ENCODE measurements at places on chromosomes 3 and 15. TPM values are rescaled to one million over a fixed set of nuclear protein-coding genes. Genes with fewer than 3 reads are reported as not detected.

The FGD5 gene
- total RNA-seq, result not detected

GRCh38 chr15:78197632-78198031 is 36.7 kb downstream of the ACSBG1 start:
- no peak overlapping the region for H3K4me3 ChIP-seq
- H3K27me3 ChIP-seq, result peaks cover 3% of the 10 kb centered on the region
- no peaks in the 10 kb centered on the region for H3K36me3 ChIP-seq
- no peak for DNase-seq

GRCh38 chr15:49528289-49528688 is 92.3 kb downstream of the FAM227B start:
- no peaks in the 10 kb centered on the region for H3K36me3 ChIP-seq
- no peaks in the 10 kb centered on the region for H3K4me1 ChIP-seq
- no peaks in the 10 kb centered on the region for H3K27me3 ChIP-seq
- no peak overlapping the region for H3K4me3 ChIP-seq

DNA sequence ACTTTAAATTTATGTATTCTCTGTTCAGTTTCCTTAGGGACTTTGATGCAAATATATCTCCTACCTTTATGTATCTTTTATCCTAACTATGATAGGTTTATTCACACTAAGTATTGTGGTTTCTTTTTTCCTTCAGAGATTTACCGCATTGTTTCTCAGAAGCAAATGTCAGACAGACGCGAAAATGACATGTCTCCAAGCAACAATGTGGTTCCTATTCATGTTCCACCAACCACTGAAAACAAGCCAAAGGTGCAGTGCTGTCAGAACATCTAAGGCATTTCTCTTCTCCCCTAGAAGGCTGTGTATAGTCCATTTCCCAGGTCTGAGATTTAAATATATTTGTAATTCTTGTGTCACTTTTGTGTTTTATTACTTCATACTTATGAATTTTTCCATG is 18.3 kb downstream of the RAB11A start:
- H3K4me3 ChIP-seq, result no peak overlapping the region
- DNase-seq, result no peak
- no peak overlapping the region for H3K27ac ChIP-seq
- no peaks in the 10 kb centered on the region for H3K4me1 ChIP-seq
- no peaks in the 10 kb centered on the region for H3K27me3 ChIP-seq

The CHCHD6 gene
- total RNA-seq, result 47.7 TPM

GRCh38 chr15:39300451-39301153 is 280.3 kb upstream of the THBS1 start:
- peak; percentile 70 for DNase-seq
- H3K27me3 ChIP-seq, result no peaks in the 10 kb centered on the region
- H3K4me1 ChIP-seq, result peaks cover 20% of the 10 kb centered on the region
- H3K4me3 ChIP-seq, result no peak overlapping the region
- peak overlapping the region; percentile 42 for H3K27ac ChIP-seq

GRCh38 chr3:9130345-9131305 is 118.8 kb downstream of the SRGAP3 start:
- no peaks in the 10 kb centered on the region for H3K4me1 ChIP-seq
- DNase-seq, result no peak
- H3K27ac ChIP-seq, result no peak overlapping the region
- H3K36me3 ChIP-seq, result no peaks in the 10 kb centered on the region
- H3K4me3 ChIP-seq, result no peak overlapping the region
- no peaks in the 10 kb centered on the region for H3K27me3 ChIP-seq

DNA sequence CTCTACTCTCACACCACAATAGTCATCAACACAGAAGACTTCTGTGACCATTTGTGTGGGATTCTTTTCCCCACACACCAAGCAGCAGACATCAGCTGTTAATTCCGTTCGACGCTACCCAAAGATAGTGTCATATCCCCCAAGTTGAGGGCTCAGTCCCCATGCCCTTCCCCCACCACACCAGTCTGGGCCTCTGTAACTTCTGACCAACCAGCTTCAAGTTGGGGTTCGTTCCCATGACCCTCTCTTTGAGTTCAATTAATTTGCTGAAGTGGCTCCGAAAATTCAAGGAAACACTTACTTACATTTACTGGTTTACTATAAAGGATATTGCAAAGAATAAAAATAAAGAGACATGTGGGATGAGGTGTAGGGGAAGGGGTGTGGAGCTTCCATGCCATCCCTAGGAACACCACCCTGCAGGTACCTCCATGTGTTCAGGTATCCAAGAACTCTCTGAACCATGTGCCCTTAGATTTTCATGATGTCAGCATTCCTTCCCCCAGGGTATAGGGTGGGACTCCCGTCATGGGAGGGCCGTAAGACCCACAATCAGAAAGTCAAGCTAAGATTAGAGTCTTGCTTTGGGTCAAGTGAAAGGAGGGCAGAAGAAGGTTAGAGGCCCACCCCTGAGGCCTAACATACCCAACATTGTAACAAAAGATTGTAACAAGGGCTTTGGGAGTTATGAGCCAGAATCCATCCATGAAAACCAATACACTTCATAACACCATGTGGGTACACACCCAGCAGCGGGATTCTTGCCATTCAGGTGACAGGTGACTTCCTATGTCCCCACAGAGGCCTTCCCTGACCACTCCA is 82.7 kb downstream of the BTLA start:
- H3K27me3 ChIP-seq, result no peaks in the 10 kb centered on the region
- no peak for DNase-seq
- H3K36me3 ChIP-seq, result no peaks in the 10 kb centered on the region
- no peak overlapping the region for H3K27ac ChIP-seq

DNA sequence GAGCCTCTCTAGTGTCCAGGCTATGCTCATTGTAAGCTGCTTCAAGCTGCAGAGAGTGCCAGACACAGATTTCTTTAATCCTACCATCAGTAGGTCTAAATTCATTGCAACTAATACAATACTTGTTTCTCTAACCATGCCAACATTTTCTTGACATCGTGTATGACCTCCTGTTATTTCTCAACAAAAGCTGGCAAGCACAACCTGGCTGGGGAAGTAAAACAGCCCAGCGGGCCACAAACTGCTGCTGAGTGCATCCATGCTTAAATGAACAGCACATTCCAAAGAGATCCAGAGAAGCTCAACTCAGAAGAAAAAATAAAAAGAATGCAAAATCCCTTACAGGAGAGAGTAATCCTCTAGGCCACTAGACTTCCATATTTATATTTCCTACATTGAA is 36.5 kb downstream of the GMNC start:
- H3K27me3 ChIP-seq, result no peaks in the 10 kb centered on the region
- no peak for DNase-seq
- H3K27ac ChIP-seq, result no peak overlapping the region
- no peaks in the 10 kb centered on the region for H3K4me1 ChIP-seq
- H3K4me3 ChIP-seq, result no peak overlapping the region
- H3K36me3 ChIP-seq, result no peaks in the 10 kb centered on the region

DNA sequence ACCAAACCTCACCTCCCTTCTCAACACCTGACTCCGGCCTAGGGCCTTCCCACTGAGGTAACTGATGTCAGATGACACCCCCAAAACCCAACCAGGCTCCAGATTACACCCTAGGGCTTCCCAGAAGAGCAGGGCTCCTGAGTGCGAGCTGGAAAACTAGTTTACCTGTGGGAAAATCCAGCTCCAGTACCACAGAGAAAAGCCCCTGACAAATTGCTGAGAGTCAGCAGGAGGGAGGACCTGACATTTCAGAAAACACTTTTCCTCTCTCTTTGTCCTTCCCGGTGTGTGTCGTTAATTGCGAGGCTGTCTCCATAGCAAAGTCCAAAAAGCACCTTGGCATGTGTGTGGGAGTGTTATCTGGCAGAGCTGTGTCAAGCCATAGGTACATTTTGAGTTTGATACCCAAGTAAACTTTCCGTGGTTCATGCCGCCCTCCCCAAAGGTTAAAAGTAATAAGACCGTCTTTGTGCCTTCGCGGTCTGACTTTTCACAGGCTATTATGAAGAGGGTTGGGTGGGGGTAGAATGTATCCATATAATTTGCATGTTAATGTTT is 79.8 kb upstream of the FNDC3B start:
- H3K4me1 ChIP-seq, result peaks cover 36% of the 10 kb centered on the region
- H3K27ac ChIP-seq, result peak overlapping the region; percentile 91
- no peak for DNase-seq
- H3K27me3 ChIP-seq, result no peaks in the 10 kb centered on the region

The SHC4 gene
- total RNA-seq, result 0.44 TPM

DNA sequence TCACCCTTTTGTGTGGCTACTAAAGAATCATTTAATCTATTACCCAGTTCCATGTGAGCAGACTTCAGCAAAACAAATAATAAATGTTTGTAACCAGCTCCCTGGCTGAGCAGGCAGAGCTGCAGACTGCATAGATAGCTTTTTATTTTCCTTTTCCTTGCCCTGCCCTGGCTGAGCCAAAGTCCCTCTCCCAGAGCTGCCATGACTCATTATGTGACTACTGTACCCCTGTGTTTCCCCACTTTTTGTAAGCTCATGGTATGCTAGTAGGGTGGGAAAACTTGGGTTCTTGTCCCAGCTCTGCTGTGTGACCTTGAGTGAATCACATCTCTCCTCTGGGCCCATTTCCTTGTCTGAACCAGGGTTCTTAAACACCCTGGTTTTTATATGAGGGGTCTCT is 127.5 kb downstream of the CLSTN2 start:
- no peaks in the 10 kb centered on the region for H3K4me1 ChIP-seq
- no peaks in the 10 kb centered on the region for H3K36me3 ChIP-seq
- DNase-seq, result no peak
- no peak overlapping the region for H3K27ac ChIP-seq
- no peak overlapping the region for H3K4me3 ChIP-seq

GRCh38 chr3:175274474-175275218 is 415.5 kb downstream of the NAALADL2 start:
- no peak for DNase-seq
- H3K4me3 ChIP-seq, result no peak overlapping the region
- no peaks in the 10 kb centered on the region for H3K4me1 ChIP-seq
- H3K36me3 ChIP-seq, result no peaks in the 10 kb centered on the region

- no peaks in the 10 kb centered on the region for H3K27me3 ChIP-seq
- no peak for DNase-seq
- H3K36me3 ChIP-seq, result no peaks in the 10 kb centered on the region
Observed at GRCh38 chr3:110533089-110533488, 538.5 kb upstream of the NECTIN3 start.

DNA sequence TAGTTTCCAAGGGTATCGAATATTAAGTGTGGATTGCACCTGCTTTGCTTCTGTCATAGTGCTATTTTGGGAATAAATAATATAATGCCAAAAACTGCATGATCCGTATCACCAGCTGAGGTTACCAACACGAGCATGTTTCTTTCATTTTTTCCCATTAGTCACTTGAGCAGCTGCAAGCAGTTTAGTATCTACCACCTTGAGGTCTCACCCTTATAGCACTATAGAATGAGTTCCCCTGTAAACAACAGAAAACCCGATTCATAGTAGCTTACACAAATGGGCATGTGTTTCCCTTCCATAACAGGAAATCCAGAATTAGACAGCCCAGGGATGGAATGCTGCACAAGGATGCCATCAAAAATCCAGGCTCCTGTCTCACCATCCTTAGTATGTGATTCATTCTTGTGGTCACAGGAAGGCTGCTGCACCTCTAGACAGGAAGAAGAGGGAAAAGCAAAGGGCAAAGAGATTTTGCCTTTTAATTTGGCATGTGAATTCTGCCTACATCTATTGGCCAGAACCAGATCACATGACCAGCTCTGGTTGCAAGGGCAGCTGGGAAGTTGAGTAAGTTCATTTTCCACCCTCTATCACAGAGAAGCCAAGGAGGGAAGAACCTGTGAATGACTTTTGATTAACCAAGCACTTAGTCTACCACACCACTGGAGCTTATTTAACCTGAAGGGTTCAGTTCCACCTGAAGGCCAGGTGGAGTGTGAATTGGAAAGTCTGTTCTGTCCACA is 91.3 kb upstream of the SLC25A36 start:
- no peaks in the 10 kb centered on the region for H3K4me1 ChIP-seq
- H3K36me3 ChIP-seq, result no peaks in the 10 kb centered on the region
- H3K4me3 ChIP-seq, result no peak overlapping the region
- DNase-seq, result no peak

- no peak overlapping the region for H3K4me3 ChIP-seq
- H3K27me3 ChIP-seq, result no peaks in the 10 kb centered on the region
- no peaks in the 10 kb centered on the region for H3K4me1 ChIP-seq
- DNase-seq, result no peak
- no peaks in the 10 kb centered on the region for H3K36me3 ChIP-seq
- H3K27ac ChIP-seq, result no peak overlapping the region
Observed at GRCh38 chr15:99396375-99396774, 145.1 kb downstream of the LRRC28 start.

DNA sequence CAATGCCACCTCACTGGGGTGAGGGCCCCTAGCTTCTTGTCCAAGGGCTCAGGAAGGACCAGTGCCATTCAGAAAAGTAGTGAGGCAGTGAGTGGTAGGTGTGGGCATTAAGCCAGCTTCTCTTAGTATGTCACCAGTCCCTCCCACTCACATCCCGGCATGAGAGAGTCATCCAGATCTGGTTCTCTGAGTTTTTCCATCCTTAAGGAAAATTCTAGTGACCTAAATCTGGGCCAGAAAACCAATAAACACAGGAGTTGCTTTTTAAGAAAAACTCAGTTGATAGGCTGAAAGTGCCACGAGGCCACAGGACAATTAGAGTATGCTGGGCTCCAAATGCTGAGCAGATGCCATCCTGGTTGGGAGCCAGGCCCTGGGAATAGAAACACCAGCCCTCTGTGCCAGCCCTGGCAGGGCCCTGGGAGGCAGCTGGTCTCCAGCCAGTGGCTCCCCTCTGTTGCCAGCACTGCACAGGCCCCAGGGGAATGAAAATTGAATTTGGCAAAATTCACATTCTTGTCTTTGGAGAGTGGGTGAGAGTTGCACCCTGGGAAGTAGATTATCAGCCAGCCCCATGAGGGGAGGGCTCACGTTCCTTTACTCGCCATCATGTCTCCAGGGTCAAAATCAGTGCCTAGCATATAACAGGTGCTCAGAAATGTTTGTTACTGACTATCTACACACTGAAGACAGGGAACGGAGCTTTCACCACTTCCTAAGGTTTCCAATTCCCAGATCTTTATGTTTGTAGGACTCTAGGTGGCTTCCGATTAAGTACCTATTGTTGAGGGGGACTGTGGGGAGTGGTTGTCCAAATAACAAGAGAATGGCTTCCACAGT is 52.8 kb downstream of the FAM43A start:
- H3K27ac ChIP-seq, result no peak overlapping the region
- DNase-seq, result no peak
- H3K4me1 ChIP-seq, result peaks cover 42% of the 10 kb centered on the region
- H3K27me3 ChIP-seq, result no peaks in the 10 kb centered on the region

DNA sequence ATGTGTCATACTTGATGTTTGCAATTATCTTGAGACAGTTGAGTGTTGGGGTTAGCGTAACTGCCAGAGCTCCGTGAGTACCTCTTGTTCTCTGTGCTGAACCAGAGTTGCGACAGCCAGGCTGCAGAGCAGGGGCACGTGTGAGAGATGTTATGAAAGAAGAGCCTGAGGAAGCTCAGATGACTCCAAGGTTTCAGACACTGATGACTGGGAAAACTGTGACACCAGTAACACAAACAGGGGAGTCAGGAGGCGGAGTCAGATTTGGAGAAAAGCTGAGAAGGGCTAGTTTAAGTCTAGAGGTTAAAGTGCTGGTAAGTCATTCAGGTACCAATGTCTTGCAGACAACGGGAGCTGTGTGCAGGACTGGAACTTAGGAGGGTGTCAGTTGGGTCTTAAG is 45.0 kb downstream of the BLM start:
- no peak overlapping the region for H3K4me3 ChIP-seq
- H3K27ac ChIP-seq, result no peak overlapping the region
- DNase-seq, result no peak
- no peaks in the 10 kb centered on the region for H3K4me1 ChIP-seq
- H3K36me3 ChIP-seq, result no peaks in the 10 kb centered on the region

The ECE2 gene
- total RNA-seq, result not detected
